Dermis microvascular lymphatic vessel endothelial cell (primary cell): ENCODE measurements at places on chromosomes 2 and 18.

DNA sequence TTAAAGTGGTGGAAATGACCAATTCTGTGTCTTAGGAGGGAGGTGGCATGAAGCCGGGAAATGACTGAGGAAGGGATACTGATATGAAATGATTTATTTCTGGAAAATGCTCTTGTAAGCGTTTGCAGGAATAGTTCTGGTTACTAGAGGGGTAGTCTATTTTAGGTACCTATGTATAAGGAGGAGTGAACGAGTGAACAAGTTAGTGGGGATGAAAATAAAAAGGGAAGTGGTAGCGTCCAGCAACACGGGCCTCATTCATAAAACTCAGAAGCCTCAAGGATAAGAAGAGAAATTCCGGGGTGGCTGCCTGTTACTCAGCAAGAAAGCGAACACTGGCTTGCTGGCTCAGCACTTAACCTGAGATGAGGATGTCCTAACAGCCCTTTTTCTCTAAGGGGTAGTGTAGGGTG lies 303.3 kb downstream of the NCKAP5 start:
- DNase-seq = no peak

DNA sequence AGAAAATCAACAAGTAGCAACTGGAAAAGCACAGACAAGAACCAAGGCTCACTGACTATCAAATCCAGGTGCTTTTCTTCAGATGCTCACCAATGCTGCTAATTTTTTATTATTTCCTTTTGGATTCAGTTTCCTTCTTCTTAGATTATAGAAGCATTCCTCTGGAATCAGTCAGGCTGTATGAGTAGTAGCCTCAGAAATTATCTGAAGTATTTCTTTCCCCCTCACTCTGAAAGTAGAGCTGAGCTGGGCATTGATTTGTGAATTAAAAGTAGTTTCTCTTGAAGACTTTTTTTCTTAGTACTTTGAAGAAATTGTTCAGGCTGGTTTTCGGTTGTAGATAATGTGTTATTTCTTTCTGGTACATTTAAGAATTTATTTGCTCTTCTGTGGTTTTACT lies 273.7 kb downstream of the NOL4 start:
- no peak for DNase-seq

DNA sequence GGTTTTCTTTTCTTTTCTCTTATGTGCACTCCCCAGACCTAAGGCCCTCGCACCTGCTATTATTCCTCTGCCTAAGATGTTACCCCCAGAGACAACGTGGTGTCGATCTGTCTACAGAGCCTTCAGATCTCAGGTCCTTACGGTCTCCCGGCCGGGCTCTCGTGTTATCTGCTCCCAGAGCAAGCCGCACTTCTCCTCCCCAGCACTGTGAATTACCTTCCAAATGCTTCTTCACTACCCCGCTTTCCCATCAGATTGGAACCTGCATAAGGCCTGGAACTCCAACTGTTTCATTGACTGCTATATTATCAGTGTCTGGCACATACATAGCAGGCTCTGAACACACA lies 71.2 kb upstream of the ODC1 start:
- no peak for DNase-seq

DNA sequence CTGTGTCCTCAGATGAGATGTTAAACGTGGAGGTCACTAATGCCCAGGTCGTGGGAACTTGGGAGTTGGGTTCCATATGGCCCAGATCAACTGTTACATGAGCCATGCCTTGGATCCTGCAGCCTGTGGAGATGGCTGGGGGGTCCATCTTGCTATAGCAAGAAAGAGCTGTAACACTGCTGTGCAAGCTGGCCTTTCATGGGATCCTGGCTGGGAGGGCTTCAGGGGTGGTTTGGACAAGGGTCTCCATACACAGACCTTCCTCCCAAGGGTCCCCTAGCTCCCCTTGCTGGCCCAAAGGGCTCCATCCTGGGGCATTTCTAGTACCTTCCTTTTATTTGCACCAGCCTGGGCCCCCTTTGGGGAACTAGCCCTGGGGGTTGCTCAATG lies 337.7 kb downstream of the DYSF start:
- no peak for DNase-seq

DNA sequence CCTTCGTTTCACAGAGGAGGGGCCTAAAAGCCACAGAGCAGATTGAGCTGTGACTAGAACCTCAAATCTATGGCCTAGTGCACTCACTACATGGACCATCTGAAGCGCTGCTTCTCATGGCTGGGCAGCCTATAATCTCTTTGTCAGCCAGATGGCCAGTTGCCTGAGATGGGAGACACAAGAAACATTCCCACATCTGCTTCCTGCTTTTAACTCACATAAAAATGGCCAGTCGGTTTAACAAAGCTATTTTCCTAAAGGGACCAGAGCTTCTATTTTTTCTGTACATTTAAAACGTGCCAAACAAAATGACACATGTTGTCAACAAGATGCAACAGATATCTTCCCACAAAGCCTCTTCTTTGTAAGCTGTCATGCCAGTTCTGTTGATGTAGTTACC lies 173.8 kb downstream of the GFPT1 start:
- peak; percentile 70 for DNase-seq

DNA sequence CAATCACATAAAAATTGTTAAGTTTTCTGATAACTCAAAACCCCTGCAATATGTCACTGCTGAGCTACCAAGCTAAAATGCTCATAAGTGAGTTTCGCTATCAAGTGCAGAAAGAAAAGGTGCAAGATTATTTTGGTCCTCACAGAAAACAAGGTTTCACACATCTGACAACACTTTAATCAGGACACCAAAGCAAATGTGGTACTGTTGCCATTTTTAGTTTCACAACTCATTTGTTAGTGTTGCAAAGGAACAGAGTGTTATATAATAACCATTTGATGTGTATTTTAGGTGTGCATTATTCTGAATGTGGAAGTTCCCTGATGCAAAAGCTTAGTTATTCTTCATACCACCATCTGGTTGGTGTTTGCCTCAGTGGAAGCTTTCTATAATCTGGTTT lies 956.2 kb downstream of the DSC3 start:
- no peak for DNase-seq

- DNase-seq = no peak
These were observed 76.6 kb downstream of the OSBPL1A start for GRCh38 chr18:24321071-24321470.

DNA sequence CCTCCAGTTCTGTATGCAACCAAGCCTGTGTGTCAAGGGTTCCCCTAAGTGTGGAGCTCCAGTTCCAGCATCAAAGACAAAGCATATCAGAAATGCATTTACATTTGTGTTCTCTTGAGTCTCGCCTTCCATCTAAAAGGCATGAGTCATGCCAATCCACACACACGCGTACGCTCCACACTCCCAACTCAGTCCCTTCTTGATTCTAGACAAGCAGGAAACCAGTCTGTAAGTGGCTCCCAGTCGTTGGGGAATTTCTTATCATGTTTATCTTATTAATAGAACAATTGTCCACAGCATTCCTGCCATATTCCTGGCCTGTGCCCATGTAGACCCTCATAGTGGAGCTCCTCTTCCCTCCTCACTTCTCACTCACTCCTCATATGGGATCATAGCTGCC lies 86.4 kb upstream of the SLC35G4 start:
- DNase-seq = no peak
